ENCODE measurements at places on chromosomes 12 and 14.

DNA sequence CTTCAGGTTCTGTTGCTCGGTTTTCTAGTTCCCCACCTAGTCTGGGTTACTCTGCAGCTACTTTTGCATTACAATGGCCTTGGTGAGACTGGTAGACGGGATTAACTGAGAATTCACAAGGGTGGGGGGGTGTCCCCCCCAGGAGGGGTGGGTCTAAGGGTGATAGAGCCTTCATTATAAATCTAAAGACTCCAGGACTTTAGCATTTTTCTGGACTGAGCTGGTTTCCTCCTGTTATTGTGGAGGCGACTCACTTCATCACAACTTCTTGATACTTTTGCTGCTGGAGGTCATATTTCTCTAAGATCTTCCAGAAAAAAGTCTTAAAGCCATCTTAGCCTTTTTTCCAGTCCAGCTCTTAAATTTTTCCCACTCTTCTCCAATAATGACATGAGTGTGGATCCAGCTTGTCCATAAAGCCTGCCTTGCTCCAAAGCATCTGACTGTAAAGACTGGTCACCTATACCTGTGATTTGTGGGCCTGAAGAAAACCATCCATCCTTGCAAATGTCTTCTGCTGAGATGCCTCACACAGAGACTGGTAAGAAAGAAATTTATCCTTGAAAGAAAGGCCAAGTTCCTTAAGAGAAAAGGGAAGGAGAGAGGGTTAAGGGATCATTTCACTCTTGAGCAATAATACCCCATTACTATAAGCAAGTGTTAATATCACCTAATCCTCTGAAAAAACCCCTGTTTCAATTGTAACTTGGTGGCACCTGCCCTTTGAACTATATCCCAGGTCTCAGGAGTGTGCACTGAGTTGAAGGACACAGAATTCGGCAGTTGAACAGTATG, 19.7 kb upstream of the SLC2A14 start:
- no peak for DNase-seq

DNA sequence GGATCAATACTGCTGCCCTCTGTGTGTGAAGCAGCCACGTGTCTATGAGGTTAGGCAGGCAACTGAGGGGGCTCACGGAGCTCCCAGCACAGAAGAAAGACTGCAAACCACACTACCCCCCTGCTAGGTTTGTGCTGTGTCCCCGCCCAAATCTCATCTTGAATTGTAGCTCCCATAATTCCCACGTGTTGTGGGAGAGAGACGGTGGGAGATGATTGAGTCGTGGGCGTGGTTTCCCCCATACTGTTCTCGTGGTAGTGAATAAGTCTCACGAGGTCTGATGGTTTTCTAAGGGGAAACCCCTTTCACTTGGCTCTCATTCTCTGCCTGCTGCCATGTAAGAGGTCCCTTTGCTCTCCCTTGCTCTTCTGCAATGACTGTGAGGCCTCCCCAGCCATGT, 68.6 kb downstream of the ACTN1 start:
- DNase-seq = no peak

DNA sequence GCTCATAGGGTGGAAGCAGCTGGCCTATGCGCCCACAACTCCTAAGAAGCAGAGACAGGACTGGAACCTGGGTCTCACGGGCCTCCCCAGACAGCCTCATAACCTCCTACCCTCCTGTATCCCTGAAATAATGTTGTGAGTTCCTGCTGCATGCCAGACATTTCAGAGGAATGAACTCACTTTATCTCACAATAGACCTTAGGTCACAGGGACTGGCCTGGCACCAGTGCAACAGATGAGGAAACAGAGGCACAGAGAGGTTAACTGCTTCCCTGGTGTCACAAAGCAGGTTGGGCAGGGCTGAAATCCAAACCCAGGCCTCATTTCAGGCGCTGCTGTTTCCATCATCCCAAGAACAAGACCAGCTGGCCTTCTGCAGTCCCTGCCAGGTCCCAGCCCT, 5.3 kb downstream of the PHETA1 start:
- DNase-seq = no peak

GRCh38 chr14:26606729-26607312, 9.0 kb upstream of the NOVA1 start:
- no peak for DNase-seq

DNA sequence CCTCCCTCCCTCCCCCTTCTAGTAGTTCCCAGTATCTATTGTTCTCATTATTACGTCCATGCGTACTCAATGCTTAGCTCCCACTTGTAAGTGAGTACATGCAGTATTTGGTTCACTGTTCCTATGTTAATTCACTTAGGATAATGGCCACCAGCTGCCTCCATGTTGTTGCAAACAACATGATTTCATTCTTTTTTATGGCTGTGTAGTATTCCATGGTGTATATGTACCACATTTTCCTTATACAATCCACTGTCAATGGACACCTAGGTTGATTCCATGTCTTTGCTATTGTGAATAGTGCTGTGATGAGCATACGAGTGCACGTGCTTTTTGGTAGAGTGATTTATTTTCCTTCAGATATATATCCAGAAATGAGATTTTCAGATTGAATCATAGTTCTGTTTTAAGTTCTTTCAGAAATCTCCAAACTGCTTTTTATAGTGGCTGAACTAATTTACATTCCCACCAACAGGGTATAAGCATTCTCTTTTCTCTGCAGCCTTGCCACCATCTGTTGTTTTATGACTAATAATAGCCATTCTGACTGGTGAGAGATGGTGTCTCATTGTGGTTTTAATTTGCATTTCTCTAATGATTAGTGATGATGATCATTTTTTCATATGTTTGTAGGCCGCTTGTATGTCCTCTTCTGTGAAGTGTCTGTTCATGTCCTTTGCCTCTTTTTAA, 17.9 kb upstream of the CLEC7A start:
- DNase-seq = no peak

- DNase-seq = peak; percentile 88
Observed at GRCh38 chr12:120528861-120529525, at the start of gene COQ5. Gene COQ5 (minus strand): TSS chr12:120529158. CDS start chr12:120529141, 17 bp downstream.

GRCh38 chr14:76421662-76422061, 45.7 kb downstream of the ESRRB start:
- no peak for DNase-seq

- peak; percentile 30 for DNase-seq
Observed at GRCh38 chr14:91573894-91574837, 64.1 kb upstream of the PPP4R3A start.

GRCh38 chr12:52023976-52024688, 17.4 kb downstream of the TAMALIN start:
- DNase-seq = no peak

All from NCI-H187 (cell line).